ENCODE measurements at places on chromosomes 11 and 22.

DNA sequence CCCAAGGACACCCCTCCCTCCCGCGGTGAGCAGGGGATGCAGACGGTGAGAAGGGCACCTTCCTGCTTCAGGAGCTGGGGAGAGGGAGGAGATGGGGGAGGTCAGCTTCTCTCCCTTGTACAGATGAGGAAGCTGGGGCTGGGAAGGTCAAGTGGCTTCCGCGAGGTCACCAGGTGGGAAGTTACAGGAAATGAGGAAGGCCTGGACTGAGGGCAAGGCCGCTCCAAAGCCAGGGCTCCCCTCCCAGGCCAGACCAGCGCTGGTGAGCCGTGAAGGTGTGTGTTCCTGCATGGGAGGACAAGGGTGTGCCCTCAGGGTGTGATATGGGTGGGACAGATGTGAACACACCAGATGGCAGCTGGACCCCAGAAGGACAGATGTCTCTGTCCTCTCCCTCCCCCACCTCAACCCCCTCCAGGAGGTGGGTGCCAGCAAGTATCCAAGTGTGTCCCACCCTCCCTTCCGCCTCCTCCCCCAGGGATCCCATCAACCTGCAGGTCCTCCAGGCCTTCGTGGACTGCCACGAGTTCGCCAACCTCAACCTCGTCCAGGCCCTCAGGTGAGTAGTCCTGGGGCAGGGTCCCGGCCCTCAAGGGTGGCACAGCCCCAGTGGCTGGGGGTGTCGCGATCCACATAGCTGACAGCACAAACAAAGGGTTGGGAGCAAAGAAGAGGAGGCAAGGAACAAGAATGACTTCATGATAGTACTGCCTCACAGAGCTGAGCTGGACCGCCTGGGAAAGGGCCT, 16.6 kb downstream of the CYTH4 start:
- DNase-seq = no peak

GRCh38 chr22:29112121-29112520, 39.3 kb downstream of the KREMEN1 start:
- no peak for DNase-seq

DNA sequence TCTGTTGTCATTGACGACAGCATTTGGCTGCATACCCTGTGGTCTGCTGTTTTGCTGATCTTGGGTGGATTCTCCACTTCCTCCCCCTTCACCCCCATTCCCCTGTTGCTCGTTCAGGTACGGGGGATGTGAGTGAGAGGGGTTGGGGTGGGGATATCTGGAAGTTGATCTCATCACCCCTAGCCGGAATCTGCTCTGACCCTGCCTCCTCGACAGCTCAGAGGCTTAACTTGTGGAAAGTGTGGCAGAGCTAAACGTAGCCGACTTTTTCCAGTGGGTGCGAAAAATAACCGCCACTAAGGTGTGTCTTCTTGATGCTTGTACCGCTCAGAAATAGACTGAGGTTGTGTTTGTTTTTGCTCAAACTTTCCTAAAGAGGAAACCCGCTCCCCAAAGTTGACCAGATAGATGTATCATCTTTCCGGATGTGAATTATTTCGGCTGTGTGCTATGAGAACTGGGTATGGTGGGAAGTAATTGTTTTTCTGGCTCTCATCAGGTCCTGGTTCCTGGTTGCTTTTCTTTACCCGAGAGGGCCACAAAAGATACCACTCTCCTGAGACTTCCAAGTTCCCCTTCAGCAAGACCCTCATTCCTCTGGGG, 6.6 kb downstream of the ZBTB16 start:
- no peak for DNase-seq

DNA sequence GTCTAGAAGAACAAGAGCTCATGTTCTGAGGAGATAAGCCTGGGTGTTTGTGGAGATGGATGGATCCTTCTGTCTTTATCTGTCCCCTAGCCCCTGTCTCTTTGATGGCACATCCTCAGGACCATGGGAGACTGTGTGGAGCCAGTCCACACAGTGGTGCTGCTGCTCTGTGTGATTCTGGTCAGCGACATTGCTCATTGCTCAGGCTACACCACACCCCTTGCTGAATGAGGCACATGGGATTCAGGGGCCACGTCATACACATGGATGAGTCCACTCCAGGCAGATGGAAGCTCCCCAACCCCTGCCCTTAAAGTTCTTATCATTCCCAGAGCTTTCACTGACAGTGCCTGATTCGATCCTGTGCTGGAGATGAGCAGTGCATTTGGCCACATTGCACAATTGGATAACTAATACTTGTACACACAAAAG, 222.2 kb downstream of the NAV2 start:
- no peak for DNase-seq

DNA sequence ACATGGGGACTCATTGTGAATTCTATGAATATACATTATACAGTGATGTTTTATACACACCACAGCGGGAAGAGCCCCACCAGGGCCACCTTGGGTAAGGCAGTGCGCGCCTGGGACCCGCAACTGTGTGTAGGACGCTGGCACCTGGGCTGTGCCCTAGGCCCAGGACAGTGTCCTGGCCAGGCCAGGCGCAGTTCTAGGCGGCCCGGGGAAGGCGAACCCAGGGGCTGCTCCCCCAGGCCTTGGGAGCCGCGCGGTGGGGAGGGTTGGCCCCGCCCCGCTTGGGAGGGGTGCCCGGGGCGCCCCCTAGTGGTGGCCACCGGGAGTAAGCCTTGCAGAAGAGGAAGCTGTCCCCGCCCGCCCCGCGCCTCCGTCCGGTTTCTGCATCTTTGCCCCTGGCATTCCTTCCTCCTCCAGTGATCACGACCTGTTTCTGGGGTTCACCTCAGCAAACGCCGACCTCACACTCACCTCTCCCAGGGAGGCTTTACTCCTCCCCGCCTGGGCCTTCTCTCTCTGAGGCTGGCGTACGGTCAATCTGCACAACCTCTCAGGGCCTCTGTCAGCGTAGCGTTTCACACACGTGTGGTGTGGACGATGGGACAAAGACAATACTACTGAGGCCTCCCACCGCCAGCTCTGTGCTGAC, 9.5 kb upstream of the EHD1 start:
- DNase-seq = peak; percentile 87

DNA sequence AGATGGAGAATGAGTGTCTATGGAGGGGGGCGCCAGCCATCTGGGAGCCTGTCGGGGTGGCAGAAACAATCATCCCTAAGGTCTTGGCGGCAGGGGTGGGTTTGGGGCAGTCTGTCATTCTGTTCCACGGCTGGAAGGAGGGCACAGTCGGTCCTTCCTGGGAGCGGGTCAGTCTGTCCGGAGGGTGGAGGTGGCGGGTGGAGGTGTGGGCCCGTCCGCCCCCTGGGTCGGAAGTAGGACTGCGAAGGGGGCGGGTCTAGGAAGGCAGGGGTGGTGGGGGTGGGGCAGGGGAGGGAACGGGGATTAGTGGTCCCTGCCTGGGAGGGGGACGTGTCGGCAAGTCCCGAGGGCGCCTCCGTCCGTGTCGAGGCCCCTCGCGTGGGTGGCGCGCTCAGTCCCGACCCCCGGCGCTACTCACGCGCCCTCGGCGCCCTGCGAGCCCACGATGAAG, 461 bp downstream of the TBC1D10A start:
- DNase-seq = no peak

DNA sequence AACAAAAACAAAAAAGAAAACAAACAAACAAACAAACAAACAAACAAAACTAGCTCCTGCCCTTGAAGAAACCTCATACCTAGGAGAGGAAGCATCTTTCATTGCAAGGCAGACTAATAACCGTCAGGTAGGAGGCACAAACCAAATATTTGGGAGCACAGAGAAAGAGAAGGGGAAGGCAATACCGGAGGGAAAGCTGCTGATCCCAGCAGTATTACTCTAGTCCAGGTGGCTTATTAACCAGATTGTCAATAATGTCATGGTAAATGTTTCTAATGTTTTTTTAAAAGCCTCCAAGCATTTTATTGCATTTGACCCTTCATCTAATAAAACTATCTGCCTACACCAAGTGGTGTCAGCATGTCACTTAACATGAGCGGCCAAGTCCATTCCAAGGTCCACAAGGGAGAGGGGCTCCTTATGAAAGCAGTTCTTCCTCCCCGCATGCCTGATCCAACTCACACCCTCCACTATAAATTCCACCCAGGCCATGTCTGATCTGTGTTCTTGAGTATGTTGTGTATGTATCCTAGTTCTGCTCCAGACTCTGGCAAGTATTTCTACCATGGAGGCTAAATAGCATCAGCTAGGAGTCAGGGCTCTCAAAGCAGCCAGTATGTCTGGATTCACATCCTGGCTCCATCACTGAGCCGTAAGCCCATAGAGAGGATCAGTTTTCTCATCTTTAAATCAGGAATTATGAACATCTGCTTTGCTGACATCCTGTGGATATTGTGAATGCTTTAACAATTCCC, 208.1 kb upstream of the TENM4 start:
- no peak for DNase-seq

GRCh38 chr11:115636753-115637527, 132.7 kb upstream of the CADM1 start:
- DNase-seq = no peak

DNA sequence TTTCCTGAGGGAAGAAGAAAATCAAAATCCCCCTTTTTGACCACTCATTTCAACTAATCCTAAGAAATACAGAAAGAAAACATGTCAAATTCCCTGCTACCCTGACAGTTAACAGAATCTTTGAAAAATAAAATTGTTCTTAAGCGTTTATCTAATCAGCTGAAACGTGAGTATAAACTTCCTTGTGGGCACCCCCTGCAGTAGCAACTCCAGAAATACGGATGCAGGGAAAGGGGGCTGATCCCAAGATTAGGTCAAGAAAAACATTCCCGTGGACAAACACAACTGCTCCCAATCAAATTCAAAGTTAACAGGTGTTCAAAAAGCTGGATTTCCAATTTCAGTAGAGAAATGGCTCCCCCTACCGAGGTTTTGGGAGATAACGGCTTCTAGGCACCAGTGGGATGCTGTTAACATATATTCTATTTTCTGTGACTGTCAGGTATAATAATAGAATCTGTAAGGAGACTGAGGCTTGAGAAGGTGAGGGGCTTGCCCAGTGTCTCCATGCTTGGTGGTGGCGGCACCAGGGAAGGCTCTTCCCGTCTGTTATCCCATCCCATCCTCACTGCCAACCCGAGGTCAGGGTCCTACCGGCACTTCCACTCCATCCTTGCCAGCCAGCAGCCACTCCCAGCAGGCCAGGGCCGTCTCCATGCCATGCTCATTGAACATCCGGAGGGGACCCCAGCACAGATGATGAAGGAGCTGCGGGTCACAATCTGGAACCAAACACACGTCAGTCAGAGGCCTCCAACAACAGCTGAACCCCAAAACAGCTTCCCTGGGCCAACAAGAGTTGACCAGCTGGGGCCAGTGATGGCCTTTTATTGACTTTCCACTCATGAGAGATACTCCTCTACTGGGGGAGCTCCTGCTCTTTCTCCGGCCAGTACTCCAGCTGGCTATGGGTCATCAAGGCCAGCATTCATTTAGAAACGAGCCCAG, 32.0 kb upstream of the SERPIND1 start:
- DNase-seq = peak; percentile 28

DNA sequence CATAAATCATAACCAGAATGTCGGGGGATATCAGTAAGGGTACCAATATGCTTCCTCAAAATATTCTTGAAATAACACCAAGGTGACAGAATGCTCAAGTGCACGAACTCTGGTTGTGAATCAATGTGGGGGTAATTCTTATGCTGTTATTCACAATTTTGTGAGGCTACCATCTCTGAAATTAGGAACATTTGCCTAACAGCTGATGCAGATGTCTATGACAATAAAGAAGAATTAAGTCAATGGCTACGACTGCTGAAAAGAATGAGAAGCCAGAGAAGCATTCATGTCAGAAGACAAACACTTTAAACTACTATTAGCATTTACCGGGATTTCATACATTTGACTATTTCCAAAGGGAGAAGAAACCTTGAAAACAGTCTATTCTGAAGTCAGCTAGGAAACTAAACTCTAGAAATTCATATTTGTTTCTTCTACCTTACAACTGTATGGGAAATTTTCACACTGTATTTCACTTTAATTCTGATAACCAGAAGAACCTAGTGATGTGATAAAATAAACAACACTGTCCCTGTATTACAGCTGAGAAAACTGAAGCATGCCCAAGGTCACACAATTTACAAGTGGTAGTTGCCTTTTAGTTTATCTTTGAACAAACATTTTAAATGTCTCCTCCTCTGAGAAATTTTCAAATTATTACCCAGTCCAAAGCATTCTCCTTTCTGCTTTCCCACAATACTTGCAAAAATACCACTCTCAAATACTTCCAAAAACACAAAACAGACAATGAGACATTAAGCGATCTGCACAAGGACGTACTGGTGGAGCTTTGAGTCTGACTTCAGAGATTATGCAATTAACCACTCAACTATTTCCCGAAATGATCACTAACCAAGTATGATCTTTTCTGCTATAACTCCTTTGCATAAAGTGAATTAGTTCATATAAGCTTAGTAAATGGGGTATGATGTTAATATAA, 18.0 kb upstream of the ARHGAP32 start:
- DNase-seq = no peak

DNA sequence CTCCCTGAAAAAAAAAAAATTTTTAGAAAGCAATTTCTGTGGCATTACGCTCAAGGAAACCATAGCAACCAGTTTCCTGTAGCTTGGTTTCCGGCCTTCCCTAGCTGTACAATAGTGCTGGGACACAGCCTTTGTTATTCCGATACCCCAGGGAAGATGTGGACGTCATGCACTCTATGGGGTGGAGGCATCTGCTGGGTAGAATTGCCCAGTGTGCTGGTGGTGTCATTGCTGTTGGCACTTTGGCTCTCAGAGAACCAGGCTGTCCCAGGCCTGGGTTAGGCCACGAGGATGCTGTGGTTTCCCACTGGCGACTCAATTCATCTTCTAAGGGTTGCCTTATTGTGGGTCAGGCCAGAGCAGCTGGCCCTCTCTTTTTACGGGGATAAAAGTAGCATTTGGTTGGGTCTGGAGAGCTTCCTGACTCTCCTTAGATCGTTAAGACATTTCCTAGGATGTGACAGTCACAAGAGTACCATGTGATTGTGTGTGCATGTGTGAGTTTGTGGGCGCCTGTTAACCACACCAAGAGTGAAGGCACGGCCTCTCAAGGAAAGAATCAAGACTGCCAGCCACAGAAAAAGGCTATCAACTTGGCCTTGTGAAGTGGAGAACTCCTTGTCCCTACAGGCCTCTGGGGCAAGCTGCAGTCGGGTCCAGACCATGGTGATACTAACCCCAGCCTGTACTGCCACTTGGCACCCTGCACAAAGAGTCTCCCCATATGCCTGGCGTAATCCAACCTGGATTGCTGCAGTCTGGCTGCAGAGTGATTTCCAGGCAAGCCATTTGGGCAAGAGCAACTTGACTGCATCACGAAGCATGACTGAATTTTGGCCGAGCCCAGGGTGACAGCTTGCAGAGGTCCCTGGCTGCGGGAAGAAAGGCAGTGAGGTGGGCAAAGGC, 35.9 kb upstream of the NAV2 start:
- no peak for DNase-seq

Data from central memory CD8-positive, alpha-beta T cell (primary cell).